HT-29 (cell line): ENCODE measurements at places on chromosomes 6 and 20. TPM values are rescaled to one million over a fixed set of nuclear protein-coding genes. Genes with fewer than 3 reads are reported as not detected.

- no peak for DNase-seq
These were observed 12.7 kb downstream of the TAF4 start for GRCh38 chr20:62052842-62053464.

SCUBE3 gene
- not detected in 2 replicates for total RNA-seq

GRCh38 chr6:113073611-113074191, 726.6 kb downstream of the RFPL4B start:
- no peak for DNase-seq

DNA sequence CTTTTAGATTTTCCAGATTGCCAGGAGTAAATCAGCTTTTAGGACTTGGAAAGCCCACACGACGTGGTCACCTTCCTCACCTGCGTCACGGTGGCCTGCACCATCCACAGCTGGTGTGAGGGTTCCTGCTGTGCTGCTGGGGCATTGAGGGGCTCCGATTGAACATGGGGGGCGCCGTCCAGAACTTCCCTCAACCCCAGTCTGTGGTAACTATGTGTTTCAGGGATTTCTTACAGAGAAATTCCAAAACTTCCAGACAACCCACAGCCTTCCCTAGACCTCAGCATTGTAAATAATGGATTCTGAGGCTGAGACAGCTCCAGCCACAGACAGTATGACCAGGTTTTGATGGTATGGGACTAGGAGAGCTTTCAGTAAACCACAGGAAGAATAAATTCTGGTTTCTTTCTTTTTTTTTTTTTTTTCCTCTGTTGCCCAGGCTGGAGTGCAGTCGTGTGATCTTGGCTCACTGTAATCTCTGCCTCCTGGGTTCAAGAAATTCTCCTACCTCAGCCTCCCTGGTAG, 46.7 kb upstream of the IRF4 start:
- DNase-seq: no peak

ZNF165 gene
- 4.4 and 5.2 TPM in 2 replicates for total RNA-seq

ZSCAN31 gene
- 3.1 and 6.4 TPM in 2 replicates for total RNA-seq

DNA sequence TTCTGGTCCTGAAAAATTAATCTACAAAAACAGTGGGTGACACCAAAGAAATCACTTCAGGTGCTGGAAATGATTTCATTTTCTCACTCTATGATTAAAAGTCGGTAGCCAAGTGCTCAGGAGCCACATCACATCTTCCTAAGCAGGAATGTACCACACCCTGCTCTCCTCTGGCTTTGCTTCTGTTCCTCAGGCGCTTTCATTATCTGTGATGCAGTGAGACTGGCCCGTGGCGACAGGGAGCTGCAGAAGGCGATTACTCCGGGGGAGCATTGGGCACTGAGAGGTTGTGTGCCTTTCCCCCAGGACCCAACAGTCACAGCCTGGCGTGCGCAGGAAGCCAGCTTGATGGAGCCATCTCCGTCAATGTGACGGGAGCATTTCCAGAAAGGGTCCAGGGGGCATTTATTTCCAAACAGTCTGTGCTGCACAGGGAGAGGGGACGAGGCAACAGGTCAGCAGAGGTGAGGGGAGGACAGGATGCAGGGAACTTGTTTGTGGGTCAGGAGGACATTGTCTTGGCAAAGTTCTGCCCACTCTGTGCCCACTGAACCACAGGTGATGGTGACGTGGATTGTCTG, 5.6 kb upstream of the ZNF831 start:
- no peak for DNase-seq

GATA5 gene
- 0.05 and 0.13 TPM in 2 replicates for total RNA-seq

- no peak for DNase-seq
These were observed 364.3 kb upstream of the SPTLC3 start for GRCh38 chr20:12644461-12644860.

GRCh38 chr6:111642463-111643158, 36.9 kb upstream of the TRAF3IP2 start:
- peak; percentile 64 for DNase-seq

- peak; percentile 65 for DNase-seq
These were observed 33.0 kb upstream of the HFE start for GRCh38 chr6:26053992-26054780.

SLC32A1 gene
- total RNA-seq: not detected in 2 replicates
